Activated CD4-positive, alpha-beta memory T cell treated with anti-CD3 and anti-CD28 coated beads, Interleukin-2, amount 10 ng/mL, durations not matched to agents 7 days and 5 days (primary cell): ENCODE measurements at places on chromosomes 7 and 10. TPM values are rescaled to one million over a fixed set of nuclear protein-coding genes. Genes with fewer than 3 reads are reported as not detected.

GRCh38 chr7:20894806-20895205, 108.1 kb upstream of the SP8 start:
- no peak for DNase-seq

- DNase-seq = no peak
Measured at GRCh38 chr7:25765110-25765655, 386.8 kb upstream of the NFE2L3 start.

DNA sequence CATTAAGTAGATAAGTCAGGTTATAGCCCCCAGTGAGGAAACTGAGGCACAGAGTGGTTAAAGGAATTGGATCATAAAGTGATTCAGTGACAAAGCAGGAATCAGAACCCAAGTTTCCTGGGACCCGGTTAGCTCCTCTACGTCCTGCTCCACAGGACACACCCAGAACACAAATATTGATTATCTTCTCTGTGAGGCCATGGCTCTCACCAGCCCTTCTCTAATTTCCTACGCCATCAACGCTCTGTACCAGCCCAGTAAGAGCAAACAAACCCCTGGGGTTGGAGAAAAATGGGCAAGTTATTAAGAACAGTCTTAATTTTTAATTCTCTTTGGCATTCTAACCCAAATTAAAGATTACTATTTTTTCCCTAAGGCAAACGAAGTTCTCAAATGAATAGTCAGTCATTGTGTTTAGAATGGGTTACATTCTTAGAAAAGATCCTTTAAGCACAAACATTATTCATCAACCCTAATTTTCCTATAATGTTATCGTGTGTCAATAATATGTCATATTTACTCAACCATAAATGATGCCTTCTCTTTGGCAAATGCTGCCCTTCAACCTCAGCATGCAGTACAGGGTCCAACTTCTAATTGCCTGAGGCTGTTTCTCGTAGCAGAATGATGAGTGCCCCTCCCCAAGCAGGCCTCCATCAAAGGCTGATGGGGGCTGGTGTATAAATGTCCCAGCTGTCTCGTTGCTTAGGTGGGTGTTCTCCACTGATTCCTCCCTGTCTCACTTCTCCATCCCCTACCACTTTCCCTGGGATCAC, 25.4 kb upstream of the TM9SF3 start:
- DNase-seq = no peak

- DNase-seq = peak; percentile 22
Measured at GRCh38 chr10:18594574-18595156, 56.7 kb downstream of the NSUN6 start.

DNA sequence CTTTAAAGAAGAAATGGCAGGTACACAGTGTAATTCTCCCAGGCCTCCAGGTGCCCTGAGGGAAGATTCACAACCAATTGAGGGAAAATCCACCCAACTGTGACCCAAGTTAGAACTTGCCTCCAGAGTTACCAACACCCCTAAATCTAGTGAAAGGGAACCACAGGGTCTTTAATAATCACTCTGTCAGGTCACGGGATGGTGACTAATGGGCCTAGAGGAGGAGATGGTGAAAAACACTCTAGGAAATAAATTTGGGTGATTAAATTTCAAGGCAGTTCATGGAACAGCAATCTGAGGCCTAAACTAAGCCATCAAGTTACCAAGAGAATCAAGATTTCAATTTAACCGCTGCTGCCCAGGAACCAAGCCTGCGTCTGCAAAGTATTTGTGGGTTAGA, 26.7 kb upstream of the SLF2 start:
- no peak for DNase-seq

DNA sequence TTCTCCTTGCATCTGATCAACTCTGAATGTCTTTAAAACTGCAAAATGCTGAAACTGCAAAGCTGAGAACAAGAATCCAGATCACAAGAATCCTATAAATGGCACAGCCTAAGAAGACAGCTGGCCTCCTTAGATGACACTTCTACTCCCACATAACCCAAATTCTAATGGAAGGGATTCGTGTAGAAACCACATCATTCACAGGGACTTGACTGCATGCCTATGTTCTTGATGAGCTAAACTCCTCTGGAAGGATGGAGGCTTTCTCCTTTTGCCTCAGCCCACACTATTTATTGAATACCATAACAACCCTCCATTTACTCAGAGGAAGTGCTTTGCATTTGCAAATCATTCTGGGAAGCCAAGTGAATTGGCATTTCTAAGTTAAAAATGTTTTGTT, 252.5 kb upstream of the VWC2 start:
- no peak for DNase-seq

DNA sequence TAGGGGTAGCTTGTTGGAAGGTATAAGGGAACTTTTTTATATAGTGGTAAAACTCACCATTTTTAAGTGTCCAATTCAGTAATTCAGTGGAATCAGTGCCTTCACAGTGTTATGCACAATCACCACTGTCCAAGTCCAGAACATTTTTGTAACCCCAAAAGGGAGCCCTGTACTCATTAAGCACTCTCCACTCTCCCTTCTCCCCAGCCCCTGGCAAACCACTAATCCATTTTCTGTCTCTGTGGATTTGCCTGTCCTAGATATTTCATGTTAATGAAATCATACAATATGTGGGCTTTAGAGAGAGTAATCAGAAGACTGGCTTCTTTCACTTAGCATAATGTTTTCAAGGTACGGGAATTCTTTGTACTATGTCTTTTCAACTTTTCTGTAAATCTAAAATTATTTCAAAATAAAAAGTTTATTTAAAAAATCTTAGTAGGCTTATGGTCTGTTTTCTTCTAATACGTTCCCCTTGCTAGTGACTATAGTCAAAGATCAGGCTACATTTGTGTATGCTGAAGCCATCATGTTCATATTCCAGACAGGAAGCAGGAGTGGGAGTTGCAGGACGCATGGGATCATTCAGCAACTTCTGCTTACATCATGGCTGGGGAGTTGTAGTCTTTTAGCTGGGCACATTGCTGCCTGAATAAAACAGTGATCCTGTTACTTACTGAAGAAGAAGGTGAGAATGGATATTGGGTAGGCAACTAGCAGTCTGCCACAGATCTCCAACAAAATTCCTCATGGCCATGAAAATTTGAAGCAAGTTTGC, 35.4 kb upstream of the TAX1BP1 start:
- DNase-seq = no peak

DNA sequence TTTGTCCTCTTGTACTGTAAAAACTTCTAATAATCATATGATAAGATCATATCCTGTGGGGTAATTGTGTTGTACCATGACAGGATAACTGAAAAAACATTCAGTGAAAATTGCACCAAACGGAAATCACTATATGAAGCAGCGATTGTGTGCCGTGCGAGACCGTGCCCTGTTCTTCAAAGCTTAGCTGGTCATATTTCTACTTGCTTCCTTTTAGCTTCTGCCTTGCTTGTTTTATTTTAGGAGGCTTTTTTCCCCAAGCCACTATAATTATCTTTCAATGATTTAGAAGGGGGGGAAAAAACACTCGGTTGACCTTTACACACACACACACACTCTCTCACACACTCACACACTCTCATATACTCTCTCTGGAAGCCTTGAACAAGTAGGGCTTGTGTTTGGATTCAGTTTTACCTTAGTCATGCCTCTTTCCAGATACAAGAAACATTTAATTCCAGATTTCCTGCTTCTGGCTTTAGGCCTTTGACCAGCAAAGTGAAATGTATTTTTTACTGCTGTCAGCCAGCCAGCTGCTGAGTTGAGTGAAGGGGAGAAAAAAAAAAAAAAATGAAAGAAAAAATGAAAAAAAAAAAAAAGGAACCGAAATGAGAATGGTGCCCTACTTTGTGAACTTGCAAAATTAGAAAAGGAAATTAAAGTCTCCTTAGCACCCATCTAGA, 181.4 kb downstream of the ARID5B start:
- peak; percentile 69 for DNase-seq

GRCh38 chr7:39042670-39043069, 65.0 kb downstream of the POU6F2 start:
- DNase-seq = no peak

- DNase-seq = no peak
Measured at GRCh38 chr10:16910793-16911164, 93.6 kb upstream of the RSU1 start.

PILRA gene
- total RNA-seq = 1.5 TPM

SLIT1 gene
- total RNA-seq = 0.30 TPM

PGAM2 gene
- 0.43 TPM for total RNA-seq

GATA3 gene
- 112 TPM for total RNA-seq
